ENCODE measurements at places on chromosomes 11 and 22.

- DNase-seq, result no peak
These were observed 21.6 kb downstream of the ANO1 start for GRCh38 chr11:70099578-70100279.

GRCh38 chr22:27581236-27581635 lies 220.3 kb downstream of the MN1 start:
- no peak for DNase-seq

DNA sequence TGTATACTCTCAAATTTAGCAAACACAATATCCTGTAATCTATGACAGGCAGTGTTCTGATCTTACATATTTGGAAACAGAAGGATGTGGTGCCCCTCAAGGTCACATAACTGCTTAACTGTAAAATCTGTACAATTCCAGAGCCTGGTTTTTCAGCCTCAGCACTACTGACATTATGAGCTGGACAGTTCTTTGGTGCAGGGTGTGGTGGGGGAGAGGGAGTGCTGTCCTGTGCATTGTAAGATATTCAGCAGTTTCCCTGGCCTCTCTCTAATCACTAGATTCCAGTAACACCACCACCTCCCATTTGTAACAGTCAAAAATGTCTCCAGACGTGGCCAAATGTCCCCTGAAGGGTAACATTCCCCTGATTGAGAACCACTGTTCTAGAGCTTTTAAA lies 1.8 kb upstream of the OR5B21 start:
- no peak for DNase-seq

DNA sequence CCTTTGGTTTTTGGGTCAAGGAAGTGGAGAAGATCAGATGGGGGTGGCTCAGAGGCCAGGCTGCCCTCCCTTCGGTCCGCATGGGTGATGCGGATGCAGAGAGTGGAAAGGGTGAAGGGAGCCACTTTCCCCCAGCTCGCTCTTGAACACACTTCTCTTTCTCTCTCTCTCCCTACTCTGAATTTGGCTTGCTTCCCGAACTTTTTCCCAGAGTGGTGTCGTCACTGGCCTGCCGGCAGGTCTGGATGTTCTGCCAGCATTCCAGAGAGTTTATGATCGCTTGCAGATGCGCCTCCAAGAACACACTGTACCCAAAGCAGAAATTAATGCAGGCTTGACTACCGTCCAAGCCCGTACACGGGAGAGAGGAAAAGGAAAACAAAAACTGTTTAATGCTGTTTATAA lies 103.2 kb downstream of the ZBTB16 start:
- peak; percentile 17 for DNase-seq

GRCh38 chr11:13031349-13031748 lies 22.2 kb downstream of the RASSF10 start:
- no peak for DNase-seq

DNA sequence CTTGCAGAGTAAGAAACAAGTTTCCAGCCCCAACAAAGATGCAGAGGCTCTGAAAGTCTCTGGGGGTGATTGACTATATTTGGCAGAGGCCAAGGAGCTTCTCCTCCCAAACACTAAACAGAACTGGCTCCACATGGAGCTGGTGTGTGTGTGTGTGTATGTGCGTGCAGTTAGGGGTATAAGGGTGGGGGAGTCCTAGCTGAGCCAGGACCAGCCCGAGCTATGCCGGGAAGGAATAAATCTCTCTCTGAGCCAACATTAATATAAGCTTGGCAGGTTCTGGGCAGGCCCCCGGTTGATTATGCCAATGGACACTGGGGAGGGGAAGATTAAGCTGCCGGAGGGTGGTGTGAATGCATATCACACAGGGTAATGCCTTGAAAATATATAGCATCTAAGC lies 324.2 kb downstream of the MIAT start:
- no peak for DNase-seq

DNA sequence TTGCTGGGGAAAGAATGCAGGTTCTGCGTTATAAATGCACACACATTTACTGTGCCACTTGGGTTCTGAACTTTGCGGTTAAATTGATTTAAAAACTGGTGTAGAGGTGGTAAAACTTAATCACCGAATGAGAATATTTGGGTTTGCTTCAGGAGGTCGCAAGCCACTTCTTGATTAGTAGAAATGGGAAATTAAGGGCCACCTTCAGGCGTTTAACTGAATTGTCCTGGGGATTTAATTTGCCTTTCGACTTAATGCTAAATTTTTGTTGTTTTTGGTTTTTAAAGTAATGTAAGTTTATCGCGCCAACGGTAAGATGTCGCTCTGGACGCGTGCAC lies 459 bp upstream of the NCR3LG1 start:
- no peak for DNase-seq

DNA sequence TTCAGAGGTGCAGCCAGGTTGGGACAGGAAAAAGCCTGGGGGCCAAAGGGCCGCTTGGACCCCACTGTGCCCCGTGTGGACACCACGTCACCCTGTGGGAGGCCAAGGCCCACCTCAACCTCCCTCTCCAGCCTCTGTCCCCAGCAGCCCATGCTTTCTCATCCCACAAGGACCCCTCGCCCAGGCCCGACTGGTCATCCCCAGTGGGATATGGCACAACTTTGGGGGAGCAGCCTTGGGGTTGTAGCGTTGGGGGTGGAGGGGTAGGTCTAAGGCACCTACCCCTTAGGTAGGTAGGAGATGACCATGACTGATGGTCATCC lies 44.0 kb downstream of the IGF2 start:
- no peak for DNase-seq

- DNase-seq, result no peak
These were observed 109.8 kb upstream of the FGF3 start for GRCh38 chr11:69928975-69929374.

DNA sequence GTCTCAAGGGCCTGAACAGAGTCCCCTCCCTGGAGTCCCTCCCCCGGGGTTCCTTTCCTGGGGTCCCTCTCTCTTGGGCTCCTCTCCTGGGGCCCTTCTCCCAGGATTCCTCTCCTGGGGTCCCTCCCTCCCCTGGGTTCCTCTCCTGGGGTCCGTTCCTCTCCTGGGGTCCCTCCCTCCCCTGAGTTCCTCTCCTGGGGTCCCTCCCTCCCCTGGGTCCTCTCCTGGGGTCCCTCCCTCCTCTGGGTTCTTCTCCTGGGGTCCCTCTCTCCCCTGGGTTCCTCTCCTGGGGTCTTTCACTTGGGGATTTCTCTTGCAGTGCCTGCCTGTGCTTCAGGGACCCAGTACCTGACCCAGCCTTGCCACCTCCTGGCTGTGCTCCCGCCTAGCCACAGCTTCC lies 386.1 kb downstream of the TBC1D22A start:
- DNase-seq, result no peak

- DNase-seq, result no peak
These were observed 8.3 kb downstream of the SSH3 start for GRCh38 chr11:67311556-67312082.

GRCh38 chr11:63001456-63001855 lies 14.2 kb downstream of the SLC22A8 start:
- DNase-seq, result no peak

GRCh38 chr11:33704240-33705002 lies 3.8 kb upstream of the C11orf91 start:
- no peak for DNase-seq

GRCh38 chr11:31340903-31341572 lies 28.5 kb downstream of the DCDC1 start:
- no peak for DNase-seq

DNA sequence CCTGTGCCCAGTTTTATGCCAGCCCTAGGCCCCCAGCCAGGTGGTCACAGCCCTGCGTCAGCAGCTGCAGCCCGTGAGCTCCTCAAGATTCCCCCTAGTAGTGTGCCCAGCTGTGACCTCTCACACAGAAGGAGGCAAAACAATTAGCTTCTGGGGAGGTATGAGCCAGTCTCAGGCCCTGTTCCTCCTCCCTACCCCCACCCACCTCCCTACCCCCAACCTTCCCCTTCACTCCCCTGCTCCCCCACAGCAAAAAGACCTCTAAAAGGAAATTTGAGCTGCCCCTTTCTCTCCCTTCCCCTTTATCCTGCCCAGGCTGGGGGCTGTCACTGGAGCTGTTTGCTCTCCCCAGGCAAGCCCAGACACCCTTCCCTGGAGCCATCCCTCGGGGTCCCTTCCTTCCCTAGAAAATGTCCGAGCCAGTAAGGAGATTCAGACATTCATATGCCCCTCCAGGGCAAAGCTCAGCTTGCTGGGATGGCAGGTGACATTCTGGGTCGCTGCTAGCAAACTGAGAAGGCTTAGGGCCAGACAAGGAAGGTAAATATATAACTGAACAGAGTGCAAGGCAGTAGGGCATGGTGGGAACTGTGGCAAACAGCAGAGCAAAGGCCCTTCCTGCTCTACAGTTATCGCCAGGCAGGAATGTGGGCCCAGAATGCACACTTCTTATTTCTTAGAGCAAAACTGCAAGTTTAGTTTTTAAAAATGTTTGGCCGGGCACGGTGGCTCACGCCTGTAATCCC lies 300.2 kb downstream of the MN1 start:
- DNase-seq, result no peak

GRCh38 chr11:8332196-8332595 lies 68.5 kb upstream of the LMO1 start:
- DNase-seq, result no peak

GRCh38 chr11:68309621-68310185 lies 2.7 kb upstream of the LRP5 start:
- no peak for DNase-seq

DNA sequence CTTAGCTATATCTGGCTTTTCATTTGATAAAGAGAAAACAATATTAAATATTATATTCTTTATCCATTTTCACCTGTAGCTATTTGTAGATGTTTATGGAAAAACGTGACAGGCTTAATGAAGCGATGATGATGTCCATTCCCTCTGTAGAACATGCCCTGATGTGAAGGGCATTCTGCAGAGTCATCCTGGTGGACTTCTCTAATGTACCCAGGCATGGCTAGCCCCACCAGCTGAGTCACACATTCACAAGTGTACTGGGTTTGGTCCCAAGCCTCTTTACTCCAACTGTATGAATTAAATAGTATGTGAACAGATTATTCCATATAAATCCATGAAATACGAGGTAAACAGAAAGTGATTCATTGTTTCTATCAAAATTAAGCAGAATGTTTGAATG lies 139.3 kb downstream of the CADM1 start:
- no peak for DNase-seq

DNA sequence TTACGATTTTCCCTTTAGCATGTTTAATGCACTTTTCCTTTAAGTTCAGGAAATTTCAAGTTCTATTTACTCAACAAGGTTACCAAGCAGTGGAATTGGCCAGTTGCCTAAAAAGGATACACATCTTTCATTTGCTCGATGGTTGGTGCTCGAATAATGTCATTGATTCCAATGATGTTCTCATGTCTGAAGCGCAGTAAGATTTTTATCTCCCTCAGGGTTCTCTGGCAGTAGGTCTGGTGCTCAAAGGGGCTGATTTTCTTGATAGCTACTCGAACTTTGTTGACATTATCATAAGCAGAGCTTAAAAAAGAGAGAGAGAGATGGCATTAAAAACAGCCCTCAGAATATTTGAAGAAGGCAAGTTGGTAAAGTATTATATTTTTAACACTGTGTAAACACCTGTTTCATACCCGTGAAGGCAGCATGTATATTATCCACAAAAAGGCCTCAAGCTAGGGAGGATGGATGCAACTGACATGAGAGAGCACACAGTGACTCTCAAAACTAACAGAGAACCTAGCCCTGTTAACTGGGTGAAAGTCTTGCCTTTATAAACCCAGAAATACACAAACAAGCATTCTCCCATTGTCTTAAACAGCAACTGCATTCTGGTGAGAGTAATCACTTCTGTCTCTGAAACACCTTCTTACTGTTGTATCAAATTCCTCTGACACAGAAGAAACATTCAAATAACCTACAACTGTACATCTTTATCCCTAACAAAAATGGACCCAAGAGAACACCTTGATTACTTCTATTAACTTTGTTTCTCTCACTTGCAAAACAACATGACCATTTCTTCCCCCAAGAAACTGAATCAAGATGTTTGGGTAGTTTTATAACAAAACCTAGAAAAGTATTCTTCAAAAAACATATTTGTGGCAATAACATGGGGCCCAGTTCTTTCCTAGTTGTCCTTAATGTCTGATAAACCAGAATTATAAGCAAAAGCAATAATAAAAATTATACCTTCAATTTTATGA lies 59.6 kb downstream of the MAPK1 start:
- DNase-seq, result no peak

GRCh38 chr11:118646393-118646792 lies 33.1 kb downstream of the TREH start:
- no peak for DNase-seq

GRCh38 chr11:61737131-61737530 lies 15.3 kb upstream of the MYRF start:
- no peak for DNase-seq

DNA sequence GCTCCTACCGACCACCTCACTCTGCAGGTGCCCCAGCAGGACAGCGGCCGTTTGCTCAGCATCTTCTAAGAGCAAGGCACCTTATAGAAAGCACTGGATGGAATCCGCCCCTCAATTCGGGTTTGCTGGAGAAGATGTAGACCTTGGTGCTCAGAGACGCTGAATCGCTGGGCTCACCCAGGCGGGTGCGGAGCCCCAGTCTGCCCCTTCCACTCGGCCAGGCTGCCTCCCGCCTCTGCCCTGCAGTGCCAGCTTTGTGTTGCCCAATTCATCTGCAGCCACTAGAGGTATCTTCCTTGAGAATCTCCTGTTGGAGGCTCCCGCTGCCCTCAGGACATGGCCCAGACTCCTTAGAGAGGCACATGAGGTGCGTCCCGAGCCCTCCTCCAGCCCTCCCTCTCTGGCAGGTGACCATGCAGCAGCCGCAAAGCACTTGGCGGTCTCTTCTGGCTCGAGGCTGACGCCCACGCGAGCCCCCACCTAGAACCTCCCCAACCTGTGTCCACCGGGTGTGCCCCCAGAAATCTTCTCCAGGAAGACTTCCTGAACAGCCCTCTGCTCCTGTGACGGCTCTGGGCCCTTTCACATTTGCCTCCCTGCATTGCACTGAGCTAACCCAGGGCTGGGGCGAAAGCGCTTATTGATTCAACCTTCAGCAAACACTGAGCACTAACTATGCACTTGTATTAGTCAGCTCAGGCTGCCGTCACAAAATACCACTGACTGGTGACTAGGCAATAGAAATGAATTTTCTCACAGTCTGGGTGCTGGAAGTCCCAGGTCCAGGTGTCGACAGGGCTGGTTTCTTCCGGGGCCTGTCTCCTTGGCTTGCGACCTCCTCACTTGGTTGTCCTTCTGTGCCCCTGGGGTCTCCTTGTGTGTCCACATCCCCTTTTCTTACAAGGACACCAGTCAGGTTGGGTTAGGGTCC lies 117.5 kb downstream of the WNT7B start:
- DNase-seq, result no peak

GRCh38 chr11:122572592-122572991 lies 82.9 kb upstream of the UBASH3B start:
- DNase-seq, result no peak

All from esophagus squamous epithelium (tissue), 5 donors.